Stimulated activated CD8-positive, alpha-beta memory T cell treated with anti-CD3 and anti-CD28 coated beads, Interleukin-7, amount 100 ng/mL, for 1 hour (primary cell): ENCODE measurements at places on chromosomes 16 and 17.

- no peak for DNase-seq
Observed at GRCh38 chr16:89958068-89958467, 9.5 kb downstream of the DEF8 start.

DNA sequence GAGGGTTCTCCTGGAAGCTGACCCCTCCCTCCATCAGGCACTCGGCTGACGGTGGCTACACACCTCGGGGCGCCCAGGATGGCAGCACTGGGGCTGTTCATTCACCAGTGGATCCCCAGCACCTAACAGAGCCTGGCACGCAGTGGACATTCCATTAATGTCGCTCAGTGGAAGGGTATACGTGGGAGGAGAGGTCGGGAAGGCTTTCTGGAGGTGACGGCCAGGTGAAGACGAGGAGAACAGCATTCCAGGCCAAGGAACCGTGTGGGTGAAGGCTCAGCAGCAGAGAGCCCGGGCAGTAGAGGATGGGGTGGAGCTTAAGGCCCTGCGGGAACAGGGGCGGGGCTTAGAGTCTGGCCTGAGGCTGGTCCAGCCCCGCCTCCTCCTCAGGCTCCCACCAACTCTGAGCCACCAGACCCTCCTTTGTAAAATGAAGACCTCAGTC, 2.5 kb upstream of the HS3ST6 start:
- DNase-seq, result no peak

DNA sequence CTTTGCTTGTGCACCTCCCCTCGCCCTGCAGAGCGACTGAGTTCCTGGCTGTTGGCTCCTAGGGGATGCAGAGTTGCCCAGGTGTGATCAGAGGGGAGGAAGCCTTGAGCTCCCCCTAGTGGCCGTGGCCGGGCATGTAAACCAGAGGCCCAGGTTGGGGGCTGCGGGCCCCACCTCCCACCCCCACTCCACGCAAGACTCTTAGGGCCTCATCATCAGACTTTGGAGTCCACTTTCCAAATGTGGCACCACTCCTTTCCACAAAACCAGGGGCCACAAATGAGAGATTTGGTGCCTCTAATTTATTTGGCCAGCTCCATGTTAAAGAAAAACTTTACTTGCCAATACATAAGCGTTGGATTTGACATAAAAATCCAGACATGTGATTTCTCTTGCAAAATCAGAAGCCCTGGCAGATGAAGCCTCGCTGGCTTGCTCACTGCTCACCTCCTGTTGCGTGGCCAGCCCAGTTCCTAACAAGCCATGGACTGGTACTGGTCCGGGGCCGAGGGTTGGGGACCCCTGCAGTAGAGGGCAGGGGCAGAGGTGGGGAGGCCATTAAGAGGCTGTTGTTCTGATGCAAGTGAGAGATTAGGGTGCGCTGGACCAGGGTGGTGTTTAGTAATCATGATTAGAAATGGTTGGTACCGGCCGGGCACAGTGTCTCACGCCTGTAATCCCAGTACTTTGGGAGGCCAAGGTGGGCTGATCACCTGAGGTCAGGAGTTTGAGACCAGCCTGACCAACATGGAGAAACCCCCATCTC, 28.7 kb upstream of the GAS7 start:
- DNase-seq, result peak; percentile 21

- peak; percentile 9 for DNase-seq
Observed at GRCh38 chr16:21083729-21084268, 66.8 kb downstream of the DNAH3 start.

- DNase-seq, result no peak
Observed at GRCh38 chr17:83096401-83097224, 17.2 kb downstream of the METRNL start.
